ENCODE measurements at places on chromosomes 2 and 18. TPM values are rescaled to one million over a fixed set of nuclear protein-coding genes. Genes with fewer than 3 reads are reported as not detected.

DNA sequence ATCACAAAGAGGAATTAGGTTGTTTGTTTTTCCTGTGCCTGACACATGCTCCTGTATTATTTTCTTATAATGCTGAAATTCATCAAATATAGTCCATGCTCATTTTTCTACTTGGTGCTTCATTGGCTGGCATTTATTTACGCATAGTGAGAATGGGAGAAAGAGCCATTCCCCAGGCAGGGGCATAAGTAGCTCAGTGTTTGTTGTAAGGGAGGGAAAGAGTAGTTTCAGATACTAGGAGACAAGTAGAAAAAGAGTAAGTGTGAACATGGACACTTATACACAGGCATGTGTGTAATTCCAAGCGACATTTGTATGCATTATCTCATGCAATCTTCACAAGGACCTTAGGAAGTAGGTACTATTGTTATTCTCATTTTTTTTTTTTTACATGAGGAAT lies 111.9 kb upstream of the UGP2 start:
- DNase-seq: no peak

DNA sequence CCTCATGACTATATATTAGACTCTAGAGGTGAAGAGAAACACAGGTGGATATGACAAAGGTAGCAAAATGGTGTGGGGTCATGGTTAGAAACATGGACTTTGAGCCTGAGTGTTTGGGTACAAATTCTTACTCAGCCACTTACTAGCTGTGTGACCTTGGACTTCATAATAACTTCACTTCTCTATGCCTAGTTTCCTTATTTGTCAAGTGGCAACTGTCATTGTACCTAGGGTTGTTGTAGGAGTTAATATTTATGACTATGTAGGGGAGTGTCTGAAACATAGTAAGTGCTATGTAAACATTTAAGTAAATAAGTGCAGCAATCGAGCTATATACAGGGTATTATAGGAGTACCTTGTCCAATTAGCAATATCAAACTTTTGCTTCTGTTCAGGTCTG lies 49.7 kb upstream of the RAPH1 start:
- DNase-seq: peak; percentile 12

- no peak for DNase-seq
Observed at GRCh38 chr2:70887208-70887549, 48.5 kb upstream of the ATP6V1B1 start.

DNA sequence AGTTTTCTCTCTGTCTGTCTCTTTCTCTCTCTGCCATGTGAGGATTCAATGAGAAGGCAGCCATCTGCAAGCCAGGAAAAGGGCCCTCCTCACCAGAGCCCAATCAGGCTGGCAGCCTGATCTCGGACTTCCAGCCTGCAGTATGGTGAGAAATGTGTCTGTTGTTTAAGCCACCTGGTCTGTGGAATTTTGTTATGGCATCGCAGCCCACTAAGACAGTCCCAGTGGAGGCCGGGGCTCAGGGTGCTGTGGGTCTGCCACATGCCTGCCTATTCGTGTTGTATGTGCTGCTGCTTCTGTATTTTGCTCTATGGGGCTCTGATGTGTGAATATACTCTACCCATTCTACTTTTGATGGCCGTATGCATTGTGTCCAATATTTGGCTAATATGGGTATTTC lies 139.0 kb upstream of the HS6ST1 start:
- no peak for DNase-seq

Gene IRS1
- total RNA-seq: 35.9 TPM

DNA sequence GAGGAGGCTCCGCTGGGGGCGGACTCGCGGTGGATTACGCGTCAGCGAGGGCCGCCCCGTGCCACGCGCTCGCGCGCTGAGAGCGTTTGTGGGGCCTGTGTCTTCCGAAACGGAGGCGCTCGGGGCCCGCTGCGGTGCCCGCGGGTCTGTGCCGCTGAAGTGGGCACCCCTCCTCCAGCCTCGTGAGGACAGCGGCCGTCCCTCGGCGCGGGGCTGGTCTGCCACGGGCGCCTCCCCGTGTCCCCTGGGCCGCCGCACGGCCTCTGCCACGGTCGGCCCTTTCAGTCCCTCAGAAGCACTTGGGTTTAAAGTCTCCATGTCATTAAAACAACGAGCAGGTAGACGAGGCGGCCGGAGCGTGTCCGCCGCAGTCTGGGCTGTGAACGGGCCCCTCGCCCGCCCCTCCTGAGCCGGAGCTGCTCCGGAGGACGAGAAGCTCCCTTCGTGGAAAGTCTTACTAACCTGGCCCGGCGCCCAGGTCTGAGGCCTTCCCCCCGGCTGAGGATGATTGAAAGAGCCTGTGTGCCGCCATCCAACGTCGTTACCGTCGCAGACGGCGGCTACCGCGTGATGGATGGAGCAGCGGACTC lies 97.6 kb downstream of the NFATC1 start:
- DNase-seq: no peak
